NCI-H526 treated with DMSO at 0.1 percent for 48 hours (cell line): ENCODE measurements at places on chromosomes 5 and 9.

- DNase-seq: no peak
Measured at GRCh38 chr5:100590867-100591266, 55.7 kb downstream of the FAM174A start.

DNA sequence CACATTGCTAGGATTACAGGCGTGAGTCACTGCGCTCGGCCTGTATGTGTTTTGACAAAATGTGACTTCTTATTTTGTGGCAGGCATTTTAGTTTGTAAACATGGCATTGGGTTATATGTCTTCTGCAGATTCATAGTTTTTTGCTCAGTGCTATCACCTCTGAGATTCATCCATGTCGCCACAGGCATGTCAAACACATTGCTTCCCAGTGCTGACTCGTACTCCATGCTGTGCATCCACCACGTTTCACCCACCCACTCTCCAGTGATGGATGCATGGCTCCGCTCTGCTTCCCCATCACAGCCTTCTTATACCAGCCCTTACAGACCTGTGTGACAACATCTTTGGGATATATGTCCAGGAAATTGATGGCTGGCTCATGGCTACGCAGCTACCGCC, 158.8 kb downstream of the GAS1 start:
- DNase-seq: no peak

GRCh38 chr9:12516573-12516972, 176.6 kb upstream of the TYRP1 start:
- no peak for DNase-seq

GRCh38 chr9:237141-237857, 22.6 kb downstream of the DOCK8 start:
- DNase-seq: no peak

DNA sequence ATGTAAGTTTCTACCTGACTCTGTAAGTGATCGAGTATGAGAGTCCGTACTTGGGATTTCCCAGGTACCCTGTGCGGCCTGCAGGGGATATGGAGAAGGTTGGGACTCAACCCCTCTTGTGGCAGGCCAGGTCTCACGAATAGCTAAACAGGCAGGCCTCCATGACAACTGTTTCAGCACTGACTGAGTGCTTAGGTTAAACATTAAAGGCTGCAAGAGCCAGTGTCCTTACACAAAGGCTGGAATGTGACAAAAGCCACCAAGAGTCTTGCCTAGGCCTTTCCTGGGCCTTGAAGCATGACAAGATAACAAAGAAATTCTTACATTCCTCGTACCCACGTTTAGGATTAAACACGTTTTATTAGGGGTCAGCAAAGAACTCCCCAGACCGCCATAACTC, 58.6 kb downstream of the THBS4 start:
- DNase-seq: no peak

DNA sequence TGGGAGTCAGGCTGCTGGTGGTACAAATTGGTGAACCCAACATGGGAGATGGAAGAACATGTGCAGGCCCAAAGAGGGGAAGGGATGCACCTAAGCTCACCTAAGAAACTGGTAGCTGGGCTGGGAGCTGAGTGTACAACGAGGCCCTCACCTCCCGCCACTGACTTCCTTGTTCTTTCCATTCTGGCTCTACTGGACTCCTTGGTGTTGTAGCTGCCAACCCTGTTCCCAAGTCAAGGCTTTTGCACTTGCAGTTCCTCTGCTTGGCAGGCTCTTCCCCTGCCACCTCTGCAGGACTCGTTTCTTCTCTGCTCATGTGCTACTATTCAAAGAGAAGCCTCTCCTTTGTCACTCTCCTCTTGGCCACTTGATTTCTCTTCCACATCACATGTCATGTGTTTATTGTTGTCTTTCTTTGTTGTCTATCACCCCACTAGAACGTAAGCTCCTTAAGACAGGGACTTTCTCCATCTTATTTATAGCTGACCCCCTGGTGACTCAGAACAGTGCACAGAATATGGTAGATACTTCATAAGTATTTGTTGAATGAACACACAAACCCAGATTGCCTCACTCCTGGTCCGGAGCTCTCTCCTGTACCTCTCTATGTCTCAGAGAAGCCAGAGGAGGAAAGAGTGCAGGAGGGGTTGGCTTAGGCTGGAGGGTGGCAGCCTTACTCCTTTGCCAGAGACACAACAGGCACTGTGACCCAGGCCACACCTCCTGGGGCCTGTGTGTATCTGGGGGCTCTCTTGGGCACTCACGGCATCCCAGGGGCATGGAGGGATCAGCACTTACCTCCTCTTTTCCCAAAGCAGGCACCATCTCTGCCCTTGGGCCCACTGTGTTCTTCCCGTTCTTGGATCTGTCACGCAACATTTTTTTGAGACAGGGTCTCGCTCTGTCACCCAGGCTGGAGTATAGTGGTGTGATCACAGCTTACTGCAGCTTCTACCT, 5.2 kb upstream of the SPINK4 start:
- no peak for DNase-seq

DNA sequence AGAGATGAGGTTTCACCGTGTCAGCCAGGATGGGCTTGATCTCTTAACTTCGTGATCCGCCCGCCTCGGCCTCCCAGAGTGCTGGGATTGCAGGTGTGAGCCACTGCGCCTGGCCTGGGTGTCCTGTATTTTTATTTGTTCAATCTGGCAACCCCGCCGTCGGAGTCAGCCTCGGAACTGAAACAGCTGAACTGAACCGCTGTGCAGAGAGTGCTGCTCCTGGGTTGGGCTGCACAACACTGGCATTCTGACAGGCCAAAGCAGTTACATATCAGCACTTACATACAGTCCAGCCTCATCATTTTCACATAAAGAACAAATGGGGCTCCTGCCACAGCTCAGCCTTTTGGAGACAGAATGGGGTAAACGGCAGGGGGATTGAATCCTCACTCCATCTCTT, 185.6 kb downstream of the C9orf50 start:
- DNase-seq: no peak

- no peak for DNase-seq
Measured at GRCh38 chr5:161734741-161735140, 49.2 kb downstream of the GABRA6 start.

DNA sequence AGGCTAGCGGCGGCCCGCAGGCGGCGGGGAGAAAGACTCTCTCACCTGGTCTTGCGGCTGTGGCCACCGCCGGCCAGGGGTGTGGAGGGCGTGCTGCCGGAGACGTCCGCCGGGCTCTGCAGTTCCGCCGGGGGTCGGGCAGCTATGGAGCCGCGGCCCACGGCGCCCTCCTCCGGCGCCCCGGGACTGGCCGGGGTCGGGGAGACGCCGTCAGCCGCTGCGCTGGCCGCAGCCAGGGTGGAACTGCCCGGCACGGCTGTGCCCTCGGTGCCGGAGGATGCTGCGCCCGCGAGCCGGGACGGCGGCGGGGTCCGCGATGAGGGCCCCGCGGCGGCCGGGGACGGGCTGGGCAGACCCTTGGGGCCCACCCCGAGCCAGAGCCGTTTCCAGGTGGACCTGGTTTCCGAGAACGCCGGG, 253 bp downstream of the SLC12A2 start:
- DNase-seq: no peak

GRCh38 chr5:83430130-83431010, 41.2 kb upstream of the VCAN start:
- peak; percentile 26 for DNase-seq

DNA sequence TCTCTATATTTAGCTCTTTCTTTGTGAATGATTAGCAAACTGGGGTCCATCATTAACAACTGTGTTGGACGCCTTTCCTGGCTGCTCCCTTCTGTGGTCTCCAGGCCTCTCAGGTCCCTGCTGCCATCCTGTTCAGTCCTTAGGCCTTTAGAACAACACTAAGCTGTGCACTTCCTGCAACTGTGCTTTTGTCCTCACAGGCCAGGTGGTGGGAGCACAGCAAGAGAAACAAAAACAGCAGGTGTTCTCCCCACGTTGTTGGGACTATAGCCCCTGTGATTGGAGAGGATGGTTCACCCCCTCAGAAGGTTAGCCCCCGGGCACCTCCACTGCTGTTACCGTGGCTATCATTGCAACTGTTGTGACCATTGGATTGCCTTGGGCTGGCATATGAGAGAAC, 41.7 kb upstream of the CLINT1 start:
- no peak for DNase-seq

- DNase-seq: no peak
Measured at GRCh38 chr9:18438300-18438925, 35.5 kb upstream of the ADAMTSL1 start.

DNA sequence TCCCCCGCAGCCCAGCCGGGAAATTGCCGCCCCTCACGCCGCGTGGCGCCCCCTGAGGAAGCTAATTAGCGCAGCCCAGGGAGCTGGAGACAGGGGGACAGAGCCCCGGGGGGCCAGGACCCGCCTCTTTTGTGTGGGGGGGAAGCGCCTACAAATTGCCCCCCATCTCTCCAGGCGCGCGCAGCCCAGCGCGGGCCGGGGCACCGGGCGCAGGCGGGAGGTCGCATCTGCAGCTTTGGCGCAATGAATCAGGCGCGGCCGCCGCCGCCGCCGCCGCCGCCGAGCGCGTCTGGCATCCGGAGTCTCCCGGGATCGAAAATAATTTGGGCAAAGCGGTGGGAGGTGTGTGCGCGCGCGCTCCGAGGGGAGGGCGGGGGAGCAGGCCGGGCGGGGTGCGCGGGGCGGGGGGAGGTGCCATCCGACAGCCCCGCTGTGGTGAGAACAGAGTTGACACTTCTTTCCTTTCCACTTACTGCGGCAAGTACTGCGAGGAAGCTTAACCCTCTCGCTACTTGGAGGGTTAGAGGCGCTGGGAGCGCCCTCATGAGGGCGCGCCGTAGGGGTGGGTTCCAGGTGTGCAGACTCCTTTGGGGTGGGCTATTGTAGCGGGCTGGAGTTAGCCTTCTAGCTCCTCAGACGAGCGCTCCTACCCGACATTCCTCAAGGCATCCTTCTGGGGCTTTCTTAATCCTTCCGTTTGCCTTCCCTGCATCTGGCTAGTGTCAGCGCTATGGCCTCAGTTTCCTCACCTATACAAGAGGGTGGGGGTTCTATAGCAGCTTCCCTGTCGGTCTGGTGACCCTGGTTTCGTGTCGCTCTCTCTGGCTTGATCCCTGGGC, 63.1 kb downstream of the CXXC5 start:
- peak; percentile 61 for DNase-seq

GRCh38 chr5:122436615-122437014, 124.6 kb downstream of the SNCAIP start:
- DNase-seq: no peak

DNA sequence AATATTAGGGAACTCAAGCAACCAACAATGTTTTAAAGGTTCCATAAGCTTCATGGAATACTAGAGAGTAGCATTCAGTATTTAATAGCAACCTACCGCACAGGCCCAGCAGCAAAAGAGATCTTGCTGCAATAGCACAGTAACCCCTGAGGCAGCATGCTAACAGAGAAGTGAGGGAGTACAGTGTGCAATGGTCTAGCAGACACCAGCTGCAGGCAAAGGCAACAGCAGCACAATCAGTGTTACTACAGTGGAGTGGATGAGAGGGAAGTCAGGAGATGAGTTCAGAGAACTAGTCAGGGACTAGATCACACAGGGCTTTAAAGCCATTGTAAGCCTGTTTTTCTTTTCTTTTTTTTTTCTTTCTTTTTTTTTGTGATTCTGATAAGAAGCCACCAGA, 2.8 kb downstream of the TICAM2 start:
- DNase-seq: peak; percentile 11

GRCh38 chr9:105485131-105485530, 37.3 kb downstream of the FSD1L start:
- no peak for DNase-seq

DNA sequence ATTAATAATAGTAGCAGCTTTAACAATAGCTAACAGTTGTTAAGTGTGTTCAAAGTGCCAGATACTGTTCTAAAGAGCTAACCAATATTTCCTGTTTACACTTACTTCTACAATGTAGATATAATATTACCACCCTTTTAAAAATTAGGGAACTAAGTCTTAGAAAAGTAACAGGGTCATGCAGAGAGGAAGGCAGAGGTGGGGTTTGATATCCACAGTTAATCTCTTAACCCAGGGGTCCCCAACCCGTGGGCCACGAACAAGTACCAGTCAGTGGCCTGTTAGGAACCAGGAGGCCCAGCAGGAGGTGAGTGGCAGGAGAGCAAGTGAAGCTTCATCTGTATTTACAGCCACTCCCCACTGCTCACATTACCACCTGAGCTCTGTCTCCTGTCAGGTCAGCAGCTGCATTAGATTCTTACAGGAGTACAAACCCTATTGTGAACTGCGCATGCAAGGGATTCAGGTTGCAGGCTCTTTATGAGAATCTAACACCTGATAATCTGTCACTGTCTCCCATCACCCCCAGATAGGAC, 89.1 kb downstream of the ACTL7B start:
- no peak for DNase-seq

GRCh38 chr9:95311961-95312360, 5.5 kb downstream of the FANCC start:
- no peak for DNase-seq

DNA sequence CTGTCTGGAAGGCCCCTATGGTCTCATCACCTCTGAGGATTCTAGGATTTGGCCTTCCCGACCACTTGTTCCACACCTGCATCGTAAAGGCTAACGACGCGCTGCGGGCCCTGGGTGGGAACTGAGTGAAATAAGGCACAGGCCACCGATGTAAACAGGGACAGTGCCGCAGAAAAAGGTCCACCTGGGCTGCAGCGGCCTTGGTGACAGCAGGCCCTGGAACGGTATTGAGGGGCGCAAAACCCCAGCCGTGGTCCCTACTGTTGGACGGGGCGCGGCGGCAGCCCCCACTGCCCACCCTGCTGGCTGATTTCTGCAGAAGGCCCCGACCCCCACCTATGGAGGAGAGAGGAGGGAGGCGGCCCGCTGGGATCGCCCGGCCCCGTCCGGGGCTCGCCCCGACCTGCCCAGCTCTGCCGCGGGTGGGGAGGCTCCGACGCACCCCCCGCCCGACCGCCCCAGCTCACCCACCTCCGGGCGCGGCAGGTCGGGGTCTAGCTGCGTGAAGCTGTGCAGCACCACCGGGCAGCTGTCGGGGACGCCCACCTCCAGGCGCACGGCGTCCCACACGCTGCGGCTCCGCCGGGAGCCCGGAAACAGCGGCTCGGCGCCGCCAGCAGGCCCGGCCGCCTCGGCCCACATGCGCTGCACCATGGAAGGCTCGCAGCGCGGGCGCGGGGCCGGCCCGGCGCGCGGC, 391 bp downstream of the RALGDS start:
- peak; percentile 1 for DNase-seq

DNA sequence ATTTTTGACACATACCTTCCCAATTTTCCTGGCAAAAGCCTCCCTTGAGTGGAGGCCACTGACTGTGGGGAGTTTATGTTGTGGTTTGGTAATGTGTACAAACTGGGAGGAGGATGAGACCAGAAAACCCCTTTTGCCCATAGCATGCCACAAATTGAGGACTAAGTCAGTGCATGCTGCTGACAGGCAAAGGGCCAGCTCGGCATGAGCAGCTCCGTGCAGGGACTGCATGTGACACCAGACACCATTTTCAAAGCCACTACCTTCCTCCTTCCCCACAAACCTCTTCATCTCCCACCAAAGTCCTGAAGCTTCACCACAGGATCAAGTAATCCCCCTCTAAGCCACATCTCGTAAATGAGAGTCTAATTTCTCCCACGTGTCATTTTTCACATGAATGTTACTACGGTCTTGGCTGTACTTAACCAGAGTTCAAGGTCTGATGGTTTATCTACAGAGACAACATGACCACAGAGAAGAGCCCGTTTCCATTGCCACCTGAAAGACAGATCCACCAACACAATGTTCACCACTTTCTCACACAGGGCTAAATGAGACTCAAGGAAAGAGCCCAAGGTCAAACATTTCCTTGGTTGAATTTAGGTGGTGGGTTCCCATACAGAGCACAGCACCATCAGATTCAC, 106.5 kb downstream of the NFIB start:
- no peak for DNase-seq
